ENCODE measurements at places on chromosomes 16 and 17. TPM values are rescaled to one million over a fixed set of nuclear protein-coding genes. Genes with fewer than 3 reads are reported as not detected.

CLEC3A gene
- not detected for total RNA-seq

HAS3 gene
- 3.4 TPM for total RNA-seq

SPN gene
- total RNA-seq, result 4.1 TPM

CCL8 gene
- total RNA-seq, result not detected

CD300E gene
- not detected for total RNA-seq

HEATR9 gene
- not detected for total RNA-seq

FBXW10B gene
- 0.47 TPM for total RNA-seq

TEX19 gene
- 1.4 TPM for total RNA-seq

CCL16 gene
- total RNA-seq, result not detected

- no peak for DNase-seq
Measured at GRCh38 chr17:63685041-63685440, 14.9 kb downstream of the LIMD2 start.

DNA sequence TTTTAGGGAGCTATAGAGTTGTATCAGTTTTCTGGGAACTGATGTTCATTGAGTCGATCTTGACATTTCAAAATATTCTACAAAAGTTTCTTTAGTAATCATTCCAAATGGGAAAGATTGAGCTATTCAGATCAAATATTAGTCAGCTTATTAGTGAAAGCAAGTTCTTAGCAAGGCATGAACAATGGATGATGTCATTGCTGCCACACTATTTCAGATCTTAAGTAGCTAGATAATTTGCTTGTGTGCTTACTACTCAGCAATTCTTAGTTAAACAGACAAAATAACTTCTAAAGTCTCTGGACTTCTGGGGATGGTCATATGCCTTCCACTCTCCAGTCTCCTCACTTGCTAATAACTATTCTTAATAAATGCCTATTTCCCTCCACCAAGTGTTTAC lies 69.0 kb upstream of the CDH8 start:
- DNase-seq, result no peak

GRCh38 chr17:2982854-2983253 lies 80.6 kb downstream of the OR1D5 start:
- peak; percentile 79 for DNase-seq

DNA sequence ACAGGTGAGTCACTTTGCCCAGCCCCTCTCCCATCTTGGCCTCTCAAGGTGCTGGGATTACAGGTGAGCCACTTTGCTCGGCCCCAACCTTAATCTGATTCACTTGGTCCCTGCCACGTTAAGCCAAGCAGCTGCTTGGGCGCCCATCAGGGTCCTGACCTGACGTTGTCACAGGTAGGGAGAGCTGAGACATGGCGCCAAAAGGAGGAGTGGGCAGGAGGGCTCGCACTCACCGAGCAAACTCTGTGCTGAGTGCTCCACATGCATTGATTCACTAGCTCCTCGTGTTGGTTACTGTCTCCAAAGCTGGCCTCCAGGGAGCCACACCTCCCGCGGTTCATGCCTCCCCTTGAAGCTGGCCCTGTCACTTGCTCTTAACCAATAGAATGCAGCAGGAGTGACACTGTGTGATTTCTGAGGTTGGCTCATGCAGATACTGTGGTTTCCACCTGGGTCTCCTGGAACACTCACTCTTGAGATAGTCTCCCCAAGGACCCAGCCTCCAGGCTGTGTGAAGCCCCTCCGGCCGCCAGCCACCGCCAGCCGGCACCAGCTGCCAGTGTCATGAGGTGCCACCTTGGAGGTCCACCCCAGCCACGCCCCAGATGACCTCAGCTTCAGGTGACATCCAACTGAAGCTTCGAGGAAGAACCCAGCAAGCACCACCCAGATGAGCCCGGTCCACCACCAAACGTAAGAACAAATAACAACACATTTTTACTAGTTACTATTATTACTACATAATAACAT lies 223.0 kb downstream of the GSG1L start:
- no peak for DNase-seq

- no peak for DNase-seq
Measured at GRCh38 chr17:917941-918740, 61.4 kb downstream of the NXN start.

GRCh38 chr17:49968405-49969133 lies 421 bp upstream of the DLX4 start:
- peak; percentile 73 for DNase-seq

GRCh38 chr17:72407931-72408330 lies 287.1 kb downstream of the SOX9 start:
- DNase-seq, result no peak

DNA sequence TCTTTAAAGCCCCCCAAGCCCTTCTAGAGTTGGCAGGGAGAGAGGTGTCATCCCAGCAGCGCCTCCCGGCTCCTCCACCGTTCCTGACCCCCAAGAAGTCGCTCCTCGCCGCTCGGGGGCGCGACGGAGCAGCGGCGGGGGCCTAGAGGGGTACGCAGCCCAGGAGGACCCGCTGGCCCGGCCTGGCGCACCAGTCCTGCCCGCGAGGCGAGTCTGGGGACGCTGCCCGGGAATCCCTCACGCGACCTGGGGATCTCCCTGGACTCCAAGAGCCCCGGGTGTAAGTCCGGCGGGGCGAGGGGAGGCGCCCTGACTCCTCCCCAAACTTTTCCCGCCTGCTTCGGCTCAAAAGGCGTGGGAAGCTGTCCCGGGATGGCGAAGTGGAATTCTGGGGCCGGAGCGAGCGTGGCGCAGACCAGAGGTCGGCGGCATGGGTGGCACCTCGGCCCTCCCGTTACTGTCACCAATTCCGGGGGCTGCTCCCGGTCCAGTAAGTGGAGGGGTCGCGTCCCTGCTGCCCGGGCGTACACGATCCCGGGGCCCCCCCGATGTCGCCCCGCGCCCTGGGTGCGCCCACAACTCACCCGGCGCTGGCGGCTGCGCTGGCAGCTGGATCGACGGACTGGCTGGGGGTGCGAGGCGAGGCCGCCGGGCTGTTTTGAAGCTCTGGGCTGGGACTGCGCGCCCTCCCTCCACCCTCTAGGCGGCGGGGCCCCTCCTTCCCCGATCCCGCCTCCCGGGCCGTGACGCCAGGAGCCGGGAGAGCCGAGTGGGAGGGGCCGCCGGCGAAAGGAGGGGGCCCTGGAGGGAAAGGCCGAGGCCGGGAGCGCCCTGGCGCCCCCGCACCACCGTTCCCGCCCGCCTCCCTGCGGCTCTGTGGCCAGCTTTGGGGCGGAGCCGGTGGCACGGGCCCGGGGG lies at the start of gene EMP2:
TSS of gene EMP2 (minus strand) at position 634 of the 918 bp plus-strand sequence. CDS start 32,981 bp downstream, outside the sequence.
- DNase-seq, result peak; percentile 69

GRCh38 chr17:77444984-77445759 lies 304.4 kb downstream of the SEC14L1 start:
- no peak for DNase-seq

DNA sequence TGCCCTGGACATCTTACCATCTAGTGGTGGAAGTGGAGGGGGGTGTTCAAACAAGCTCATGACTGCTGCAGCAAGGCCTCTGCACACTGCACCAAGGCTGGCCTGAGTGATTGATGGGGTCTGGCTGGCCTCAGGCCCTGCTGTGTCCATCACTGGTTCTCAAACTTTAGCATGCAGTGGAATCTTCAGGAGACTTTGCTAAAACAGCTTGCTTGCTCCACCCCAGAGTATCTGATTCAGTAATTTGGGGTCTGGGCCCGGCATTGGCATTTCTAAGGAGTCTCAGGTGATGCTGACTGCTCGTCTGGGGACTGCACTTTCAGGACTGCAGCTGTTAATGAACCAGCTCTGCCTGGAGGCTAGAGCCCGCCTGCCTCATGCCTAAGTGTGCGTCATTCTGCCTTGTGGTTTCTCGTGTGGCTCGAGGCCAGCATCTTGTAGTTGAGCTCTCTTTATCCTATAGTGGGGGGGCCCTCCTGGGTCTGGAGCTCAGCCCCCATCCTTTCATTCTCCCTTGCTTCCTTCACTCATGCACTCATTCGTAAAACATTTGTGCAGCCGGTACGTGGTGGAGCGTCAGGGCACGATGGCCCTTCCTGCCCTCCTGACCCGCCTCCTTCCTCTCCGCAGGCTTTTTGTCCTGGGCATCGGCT lies 4.1 kb downstream of the MGAT5B start:
- peak; percentile 98 for DNase-seq

- no peak for DNase-seq
Measured at GRCh38 chr17:32112416-32112815, 29.9 kb upstream of the RHOT1 start.

DNA sequence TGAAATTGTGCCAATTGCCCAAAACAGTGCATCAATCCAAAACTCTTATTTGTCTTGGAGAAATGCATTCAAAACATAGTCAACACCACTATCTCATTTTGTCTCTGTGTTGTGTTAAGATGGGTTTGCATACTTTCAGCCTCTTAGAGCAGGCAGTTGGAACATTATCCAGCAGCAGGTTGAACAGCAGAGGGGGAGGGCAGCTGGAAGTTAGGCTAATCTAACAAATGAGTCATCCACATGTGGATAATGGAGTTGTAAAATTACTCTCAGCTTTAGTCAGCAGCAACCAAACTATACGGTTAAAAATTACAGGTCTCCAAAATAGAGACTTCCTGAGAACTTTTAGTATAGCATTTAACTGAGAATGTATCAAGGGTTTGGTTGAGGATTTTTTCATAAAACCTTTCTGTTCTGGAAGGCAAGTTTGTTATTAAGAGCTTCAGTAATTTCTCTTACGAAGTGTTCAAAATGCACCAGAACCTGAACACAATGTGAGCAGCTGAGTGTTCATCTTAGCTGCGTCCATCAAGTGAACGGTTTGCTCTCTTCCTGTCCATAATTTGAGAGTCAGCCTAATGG lies 46.3 kb downstream of the PRKCA start:
- DNase-seq, result peak; percentile 83
